ENCODE measurements at places on chromosomes 1 and 21.

- no peak for DNase-seq
Observed at GRCh38 chr1:109488201-109488600, 4.5 kb downstream of the ATXN7L2 start.

DNA sequence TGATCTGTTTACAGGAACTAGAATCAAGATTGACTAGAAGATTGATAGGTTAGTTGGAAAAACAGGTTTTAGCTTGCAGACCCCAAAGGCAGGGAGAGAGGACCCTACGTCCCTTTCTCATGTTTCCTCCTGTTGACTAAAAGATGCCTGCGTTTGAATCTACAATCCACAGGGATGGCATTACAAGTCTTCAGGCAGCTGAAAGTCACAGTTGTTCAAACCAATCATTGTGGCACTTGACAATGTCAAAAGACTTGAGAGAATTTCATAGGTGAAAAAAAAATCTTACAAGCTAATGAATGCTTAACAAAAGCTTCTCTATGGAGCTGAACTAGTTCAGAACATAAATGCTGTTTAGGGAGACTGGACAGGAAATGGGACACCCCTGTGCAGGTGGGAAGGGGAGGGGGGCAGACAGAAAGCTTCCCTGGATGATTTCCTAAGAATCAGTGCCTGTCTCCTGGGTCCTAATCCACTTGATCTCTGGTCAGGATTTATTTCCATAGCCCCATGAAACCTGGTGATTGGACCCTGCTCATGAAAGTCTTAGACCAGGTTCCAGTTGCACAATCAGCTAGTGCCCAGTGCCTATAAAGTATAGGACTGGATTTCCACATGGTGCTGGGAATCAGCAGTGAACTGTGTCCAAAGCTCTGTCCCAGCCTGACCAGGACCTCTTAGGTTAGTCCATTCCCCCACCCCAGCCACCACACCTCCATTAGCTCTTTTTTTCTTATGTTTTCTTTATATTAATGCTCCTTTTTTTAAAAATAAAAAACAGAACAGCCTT, 91.6 kb upstream of the BCAR3 start:
- DNase-seq: no peak

DNA sequence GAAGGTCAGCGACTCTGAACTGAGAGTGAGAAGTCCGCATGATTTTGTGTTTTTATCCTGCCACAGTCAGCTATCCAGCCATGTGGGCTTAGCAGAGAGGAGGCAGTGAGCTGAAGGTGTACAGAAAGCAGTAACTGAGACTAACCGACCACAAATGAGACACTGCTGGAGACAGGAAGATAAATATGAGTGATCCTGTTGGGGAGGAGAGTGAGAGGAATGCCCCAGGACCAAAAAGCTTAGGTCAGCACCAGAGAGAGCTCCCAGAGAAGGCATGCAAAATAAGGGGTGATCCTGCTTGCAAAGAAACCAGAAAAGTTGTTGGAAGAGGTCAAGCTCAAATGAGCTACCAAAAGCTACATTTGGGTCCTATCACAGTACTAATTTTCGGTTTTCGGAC, 63.7 kb downstream of the HLCS start:
- DNase-seq: no peak

- DNase-seq: no peak
Observed at GRCh38 chr1:63620671-63621070, 27.5 kb downstream of the PGM1 start.

DNA sequence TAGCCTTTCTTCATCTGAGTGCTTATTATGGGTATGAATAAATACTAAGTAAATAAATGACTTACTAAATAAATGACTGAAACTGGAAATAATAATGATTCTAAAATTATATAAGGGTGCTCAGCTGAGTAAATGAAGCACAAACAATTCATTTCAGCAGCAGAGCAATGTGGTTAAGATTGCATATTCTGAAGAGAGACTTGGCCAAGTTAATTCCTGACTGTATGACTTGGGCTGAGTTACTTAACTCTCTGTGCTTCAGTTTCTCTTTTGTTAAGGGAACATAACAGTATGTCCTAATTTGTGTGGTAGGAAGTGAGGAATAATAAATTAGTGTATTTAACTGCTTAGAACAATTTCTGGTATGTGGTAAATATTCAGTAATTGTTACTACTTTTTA, 19.1 kb downstream of the AGL start:
- DNase-seq: no peak

DNA sequence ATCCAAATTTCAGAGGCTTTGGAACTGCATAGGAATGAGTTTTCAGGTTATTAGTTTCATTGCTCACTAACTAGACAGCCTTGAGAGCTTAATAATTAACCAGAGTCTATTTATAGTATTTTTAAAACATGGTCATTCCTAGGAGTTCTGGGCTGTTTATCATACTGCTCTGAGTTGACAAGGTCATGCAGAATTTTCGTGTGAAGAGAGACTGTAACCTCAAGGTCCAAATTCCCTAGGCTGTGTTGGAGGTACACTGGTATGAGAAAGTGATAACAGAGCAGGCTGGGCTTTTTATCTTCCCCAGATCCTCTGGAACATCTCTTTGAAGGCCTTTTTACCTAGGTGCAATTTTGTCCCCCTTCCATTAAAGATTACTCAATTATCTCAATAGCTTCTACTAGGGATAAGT, 736.3 kb downstream of the LTN1 start:
- no peak for DNase-seq

GRCh38 chr1:54842206-54842915, 41.2 kb upstream of the TTC22 start:
- no peak for DNase-seq

- DNase-seq: no peak
Observed at GRCh38 chr21:45304476-45304830, 16.8 kb upstream of the POFUT2 start.

DNA sequence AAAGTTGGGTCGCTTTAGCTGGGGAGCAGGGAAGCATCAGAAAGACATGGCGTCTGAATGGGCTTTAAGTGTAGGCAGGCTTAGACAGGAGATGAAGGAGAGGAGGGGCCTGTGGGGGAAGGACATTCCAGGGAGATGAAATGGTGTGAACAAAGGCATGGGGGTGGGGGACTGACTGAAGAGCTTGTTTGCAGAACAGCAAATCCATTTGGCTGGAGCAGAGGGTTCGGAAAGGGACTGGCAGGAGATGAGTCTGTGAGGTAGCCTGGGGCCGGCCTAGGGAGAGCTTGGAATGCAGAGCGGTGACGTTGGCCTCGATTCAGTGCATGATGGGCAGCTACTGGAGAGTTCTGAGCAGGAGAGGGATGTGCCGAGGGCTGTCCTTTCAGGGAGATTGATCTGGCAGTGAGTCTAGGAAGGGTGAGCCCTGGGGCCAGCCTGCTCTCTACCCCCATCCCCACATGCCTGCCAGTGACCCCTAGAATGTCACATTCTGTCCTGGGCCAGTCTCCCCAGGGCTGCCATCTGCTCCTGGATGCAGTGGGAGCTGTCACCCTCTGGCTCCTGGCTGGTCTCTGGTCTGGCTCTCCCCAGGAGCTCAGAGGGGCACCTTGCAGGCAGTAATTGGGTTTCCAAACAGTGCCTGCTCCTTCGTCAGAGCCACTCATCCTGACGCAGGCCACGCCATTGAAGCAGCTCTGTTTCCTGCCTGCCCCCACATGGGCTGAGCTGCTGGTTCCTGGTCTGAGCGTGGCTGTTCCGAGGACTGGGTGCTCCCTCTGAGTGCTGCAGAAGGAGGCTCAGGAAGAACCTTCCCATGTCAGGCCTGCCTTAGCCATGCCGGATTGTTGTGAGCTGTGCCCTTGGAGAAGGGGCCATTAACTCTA, 22.3 kb upstream of the TMEM222 start:
- no peak for DNase-seq

DNA sequence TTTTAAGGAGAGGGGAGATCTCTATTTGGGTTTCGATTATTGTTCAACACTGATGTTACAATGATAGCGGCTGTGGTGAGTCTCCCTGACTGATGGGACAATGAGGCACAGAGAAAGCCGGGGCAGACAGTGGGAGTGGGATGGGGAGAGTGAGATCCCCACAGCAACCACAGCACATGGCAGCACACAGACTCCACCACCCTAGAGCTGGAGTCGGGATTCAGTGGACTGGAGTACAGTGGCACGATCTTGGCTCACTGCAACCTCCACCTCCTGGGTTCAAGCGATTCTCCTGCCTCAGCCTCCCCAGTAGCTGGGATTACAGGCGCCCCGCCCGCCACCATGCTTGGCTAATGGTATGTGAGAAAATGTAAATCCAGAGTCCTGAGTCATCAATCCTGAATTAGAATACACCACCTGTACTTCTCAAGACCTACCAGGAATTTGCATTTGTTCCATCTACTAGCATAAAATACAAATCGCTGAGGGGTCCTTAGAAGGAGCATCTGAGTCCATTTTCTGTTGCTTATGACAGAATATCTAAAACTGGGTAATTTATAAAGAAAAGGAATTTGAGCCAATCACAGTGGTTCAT, 125.8 kb downstream of the TOMM20 start:
- no peak for DNase-seq

DNA sequence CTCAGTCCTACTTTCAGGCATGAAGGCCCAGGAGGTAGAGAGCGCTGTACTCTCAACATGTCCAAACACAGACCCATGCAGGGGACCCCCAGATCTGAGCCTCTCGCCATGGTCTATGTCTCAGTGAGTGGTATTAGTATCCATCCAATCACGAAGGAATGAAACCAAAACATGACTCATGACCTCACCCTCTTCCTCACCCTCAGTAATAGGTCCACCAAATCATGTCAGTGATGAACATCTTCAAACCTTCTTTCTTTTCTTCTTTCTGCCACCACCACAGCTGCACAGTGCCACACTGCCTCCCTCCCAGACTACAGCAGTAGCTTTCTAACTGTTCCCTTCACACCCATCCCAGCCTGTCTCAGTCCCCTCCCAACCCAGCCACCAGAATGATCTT, 16.8 kb downstream of the C1orf116 start:
- DNase-seq: no peak

GRCh38 chr1:9787702-9788101, 36.1 kb downstream of the CLSTN1 start:
- DNase-seq: peak; percentile 42

- DNase-seq: no peak
Observed at GRCh38 chr21:34260277-34261008, 103.4 kb upstream of the KCNE2 start.

DNA sequence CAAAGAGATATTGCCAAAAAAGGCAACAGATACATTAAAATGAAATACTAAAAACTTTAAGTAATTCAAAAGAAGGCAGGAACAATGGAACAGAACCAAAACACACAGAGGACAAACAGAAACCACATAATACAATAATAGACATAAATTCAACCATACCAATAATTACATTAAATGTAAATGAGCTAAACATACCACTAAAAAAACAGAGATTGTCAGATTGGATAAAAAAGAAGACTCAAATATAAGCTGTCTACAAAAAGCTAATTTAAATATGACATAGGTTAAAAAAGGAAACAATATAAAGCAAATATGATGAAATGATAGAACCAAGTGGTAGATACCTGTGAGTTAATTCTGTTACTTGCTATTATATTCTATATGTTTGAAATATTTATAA, 44.1 kb upstream of the ATP5PO start:
- no peak for DNase-seq

- no peak for DNase-seq
Observed at GRCh38 chr1:153356392-153357075, 1.1 kb upstream of the S100A9 start.

- no peak for DNase-seq
Observed at GRCh38 chr1:180901076-180901990, 11.4 kb upstream of the KIAA1614 start.
